ENCODE measurements at places on chromosomes 5 and 9.

DNA sequence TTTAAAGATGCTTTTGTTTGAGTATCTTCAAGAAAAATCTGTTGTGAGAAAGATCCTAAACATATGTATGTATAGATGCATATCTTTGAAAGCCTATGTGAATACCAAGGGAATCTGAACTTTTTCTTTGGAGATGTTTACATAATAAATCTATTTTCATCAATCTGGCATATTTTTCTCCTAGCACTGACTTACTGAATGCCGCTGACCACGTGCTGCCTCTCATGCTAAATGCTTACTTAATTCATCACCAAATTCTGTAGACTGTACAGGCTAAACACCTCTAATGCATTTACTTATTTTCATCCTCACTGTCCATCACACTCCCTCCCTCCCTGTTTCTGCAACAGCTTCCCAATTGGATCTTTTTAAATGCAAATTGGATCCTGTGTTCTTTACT, 566.2 kb upstream of the WWC1 start:
- no peak for DNase-seq

- DNase-seq: no peak
Measured at GRCh38 chr5:58961631-58962280, 378.9 kb downstream of the RAB3C start.

- peak; percentile 60 for DNase-seq
Measured at GRCh38 chr5:138438724-138439476, at the start of gene REEP2. Gene REEP2, plus strand, starts transcription at chr5:138439057. Its CDS starts 152 bp downstream, at chr5:138439209.

DNA sequence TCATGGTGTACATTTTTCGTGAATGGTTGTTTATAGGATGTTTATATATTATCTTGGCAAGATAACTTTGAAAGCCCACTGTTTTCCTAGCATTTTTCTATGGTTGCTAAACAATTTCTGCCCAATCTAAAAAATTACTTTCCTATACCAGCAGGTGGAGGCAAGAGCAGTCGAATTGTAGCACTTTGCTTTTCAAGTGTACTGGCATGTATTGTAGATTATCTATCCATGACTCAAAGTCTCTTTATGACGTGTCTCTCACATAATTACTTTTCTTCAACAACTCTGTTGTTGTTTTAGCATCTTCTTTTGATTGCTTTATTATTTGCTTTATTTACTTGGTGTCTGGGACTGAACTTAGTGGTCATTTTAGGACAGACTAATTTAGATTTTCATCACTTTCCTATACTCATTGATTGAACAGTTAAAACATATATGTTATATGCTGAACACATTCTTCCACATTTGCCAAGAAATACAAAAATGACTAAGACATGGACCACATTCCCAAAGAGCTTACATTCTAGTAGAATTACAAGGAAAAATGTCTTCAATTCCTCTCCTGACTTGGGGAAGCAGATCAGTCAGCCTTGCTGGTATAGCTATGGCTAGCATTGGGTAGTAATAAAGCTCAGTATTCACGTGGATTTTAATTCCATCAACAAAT, 20.7 kb downstream of the NLN start:
- no peak for DNase-seq

Data from left cardiac atrium (tissue), 4 donors.